Left ventricle myocardium superior (tissue), 1 donor: ENCODE measurements at places on chromosomes 6 and 20. TPM values are rescaled to one million over a fixed set of nuclear protein-coding genes. Genes with fewer than 3 reads are reported as not detected.

- DNase-seq, result no peak
Observed at GRCh38 chr6:109297406-109298110, 84.7 kb downstream of the CD164 start.

DNA sequence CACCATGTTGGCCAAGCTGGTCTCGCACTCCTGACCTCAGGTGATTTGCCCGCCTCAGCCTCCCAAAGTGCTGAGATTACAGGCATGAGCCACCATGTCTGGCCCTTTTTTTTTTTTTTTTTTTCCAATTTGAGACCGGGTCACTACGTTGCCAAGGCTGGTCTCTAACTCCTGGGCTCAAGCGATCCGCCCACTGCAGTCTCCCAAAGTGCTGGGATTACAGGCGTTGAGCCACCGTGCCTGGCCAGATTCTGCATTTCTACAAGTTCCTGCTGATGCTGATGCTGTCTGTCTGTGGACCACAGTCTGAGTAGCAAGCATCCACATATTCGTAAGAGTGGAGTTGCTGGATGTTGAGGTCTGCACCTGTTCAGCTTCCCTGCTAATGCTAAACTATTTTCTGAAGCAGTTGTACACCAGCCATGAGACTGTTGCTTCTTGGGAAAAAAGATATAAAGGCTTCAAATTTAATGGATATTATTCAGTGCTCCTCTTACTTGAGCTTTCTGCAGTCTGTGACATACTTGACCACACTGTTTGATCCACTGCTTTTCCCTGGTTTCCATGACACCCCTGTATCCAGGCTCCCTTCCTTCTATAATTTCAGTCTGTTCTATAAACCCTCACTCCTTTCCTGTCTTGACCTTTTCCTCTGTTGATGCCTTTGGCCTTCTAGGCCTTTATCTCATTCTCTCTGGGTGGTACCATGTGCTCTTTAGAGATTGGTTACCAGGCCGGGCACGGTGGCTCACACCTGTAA lies 10.1 kb upstream of the ZBTB12 start:
- no peak for DNase-seq

DNA sequence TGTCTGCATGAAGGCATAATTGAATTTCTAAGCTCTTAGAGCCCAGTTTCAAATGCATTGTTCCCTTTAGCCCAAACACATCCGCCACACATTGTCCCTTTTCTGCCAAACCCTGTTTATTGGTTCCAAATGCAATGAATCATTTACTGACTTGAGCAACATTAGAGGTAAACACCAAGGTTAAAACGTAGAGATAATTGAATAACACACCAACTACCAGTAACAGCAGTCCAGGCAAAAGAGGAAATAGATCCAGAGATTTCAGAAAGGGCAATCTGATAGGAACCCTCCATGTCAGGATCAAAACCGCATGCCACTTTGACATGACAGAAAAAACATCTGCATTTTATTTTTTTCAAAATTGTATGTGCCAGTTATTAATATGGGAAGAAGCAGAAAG lies 114.8 kb downstream of the PKHD1 start:
- no peak for DNase-seq

- DNase-seq, result no peak
Observed at GRCh38 chr20:47003223-47003622, 108.6 kb downstream of the EYA2 start.

GRCh38 chr6:3229566-3230178 lies 2.2 kb upstream of the TUBB2B start:
- no peak for DNase-seq

DNA sequence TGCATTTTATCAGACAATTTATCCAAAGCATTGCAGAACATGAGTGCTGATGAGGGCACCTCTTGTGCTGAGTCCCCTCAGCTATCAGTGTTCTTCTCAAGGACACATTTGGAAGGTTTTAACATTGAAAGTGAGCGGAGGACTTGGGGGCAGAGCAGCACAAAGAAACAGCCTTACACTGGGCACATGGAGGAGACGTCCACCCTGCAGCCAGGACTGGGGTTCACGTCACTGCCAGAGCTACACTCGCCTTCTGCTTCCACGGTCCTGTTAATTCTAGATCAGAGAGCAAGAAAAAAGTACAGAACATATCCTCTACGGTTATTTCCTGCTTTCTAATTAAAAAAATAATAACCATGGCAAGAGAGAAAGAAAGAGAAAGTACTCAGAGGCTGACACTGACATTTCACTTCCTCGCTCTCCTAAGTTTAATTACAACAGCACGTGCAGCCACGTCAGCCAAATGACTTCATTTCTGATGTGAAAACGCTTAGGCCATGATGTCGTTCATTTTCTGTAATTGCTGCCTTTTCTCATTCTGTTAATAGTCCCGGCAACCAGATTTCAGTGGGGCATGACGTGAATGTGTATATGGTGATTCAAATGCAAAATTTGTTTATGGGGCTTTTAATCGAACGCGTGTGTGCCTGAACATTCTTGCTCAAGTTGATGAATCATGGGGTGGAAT lies 5.1 kb downstream of the PRND start:
- no peak for DNase-seq

GRCh38 chr6:5132731-5133130 lies 47.6 kb downstream of the PPP1R3G start:
- DNase-seq, result peak; percentile 79

DNA sequence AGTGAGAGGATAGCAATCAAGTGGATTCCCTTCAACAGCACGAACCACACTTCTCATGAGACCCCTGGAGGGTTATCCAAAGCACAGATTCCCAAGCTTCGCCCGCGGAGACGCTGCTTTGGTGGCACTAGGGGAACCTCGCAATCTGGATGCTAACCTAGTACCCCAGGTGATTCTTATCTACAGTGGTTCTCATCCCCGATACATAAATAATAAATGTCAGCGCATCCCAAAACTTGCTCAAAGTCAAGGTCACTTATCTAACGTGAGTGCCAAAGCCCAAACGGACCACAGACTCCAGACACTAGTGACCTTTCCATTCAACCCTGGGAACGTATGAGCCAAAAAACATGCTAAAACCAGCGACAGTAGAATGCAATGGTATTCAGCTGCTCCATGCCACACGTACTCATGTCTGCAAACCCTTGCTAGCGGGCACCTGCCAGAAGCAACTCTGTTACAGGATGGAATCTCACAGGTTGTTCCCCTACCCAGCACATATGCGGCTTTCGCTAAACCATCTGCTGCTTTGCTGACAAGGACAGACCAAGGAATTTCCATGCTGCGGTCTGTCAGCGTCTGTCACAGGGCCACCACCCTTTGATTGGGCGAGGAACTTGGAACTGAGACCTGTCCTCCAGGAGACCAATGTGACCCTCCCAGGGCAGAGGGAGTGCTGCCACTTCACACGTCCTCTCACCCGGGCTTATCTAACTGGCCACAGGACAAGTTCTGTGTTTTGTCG lies 16.8 kb downstream of the MYLK4 start:
- peak; percentile 74 for DNase-seq

GRCh38 chr6:165939047-165939446 lies 228.6 kb downstream of the TBXT start:
- DNase-seq, result no peak

- no peak for DNase-seq
Observed at GRCh38 chr6:73139681-73140383, 85.5 kb downstream of the KHDC1L start.

DNA sequence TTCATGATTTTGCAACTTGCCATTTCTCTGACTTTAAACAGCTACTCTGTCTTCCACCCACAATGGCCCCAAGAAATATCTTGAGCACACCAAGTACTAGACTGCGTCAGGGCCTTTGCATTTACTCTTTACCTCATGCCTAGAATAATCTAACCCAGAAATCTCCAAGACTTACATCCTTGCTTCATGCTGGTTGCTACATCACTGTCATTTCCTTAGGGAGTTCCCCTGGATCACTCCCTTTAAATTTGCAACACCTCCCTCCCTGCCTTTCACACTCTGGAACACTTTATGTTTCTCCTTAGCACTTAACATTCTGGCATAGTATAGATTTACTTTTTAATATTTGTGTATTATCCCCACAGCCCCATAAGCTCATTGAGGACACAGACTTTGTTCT lies 4.9 kb upstream of the ELOVL5 start:
- DNase-seq, result no peak

DNA sequence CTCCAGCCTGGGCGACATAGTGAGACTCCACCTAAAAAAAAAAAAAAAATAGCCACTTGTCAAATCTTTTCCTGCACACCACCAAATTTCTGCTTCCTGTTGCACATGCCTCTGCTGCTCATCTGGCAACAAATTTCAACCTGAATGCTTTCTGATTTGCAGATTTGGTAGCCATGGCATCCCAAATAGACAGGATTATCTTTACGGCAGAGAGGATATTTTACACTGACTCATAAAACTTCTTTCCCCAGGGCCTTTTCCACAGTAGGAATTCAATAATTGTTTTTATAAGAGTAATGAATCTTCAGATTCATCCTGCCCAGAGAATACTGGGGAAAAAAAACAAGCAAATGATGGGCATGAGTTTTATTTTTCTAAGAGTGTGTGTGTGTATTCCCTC lies 264.6 kb downstream of the FRK start:
- no peak for DNase-seq

- no peak for DNase-seq
Observed at GRCh38 chr6:123668063-123668462, 31.3 kb upstream of the TRDN start.

- no peak for DNase-seq
Observed at GRCh38 chr20:50285376-50286173, 94.9 kb downstream of the CEBPB start.

DNA sequence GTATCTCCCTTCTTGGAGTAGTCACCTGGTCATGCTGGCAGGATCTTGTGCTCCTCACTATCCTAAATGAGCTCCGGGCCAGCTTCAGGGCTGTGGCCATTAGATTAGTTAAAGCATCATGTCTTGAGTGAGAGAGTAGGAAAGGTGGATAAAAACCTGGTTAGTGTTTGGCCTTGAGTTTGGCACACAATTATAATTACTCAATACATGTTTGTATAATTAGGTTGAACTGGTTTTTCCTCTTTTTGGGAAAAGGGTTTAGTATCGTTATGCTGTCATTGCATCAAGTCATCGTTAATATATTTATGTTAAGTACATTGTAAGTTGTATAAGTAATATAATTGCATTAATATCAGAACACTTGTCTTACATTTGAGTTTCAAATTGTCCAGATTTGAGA lies 126.3 kb downstream of the CDKAL1 start:
- no peak for DNase-seq

GRCh38 chr6:142885182-142885867 lies 59.7 kb downstream of the HIVEP2 start:
- no peak for DNase-seq

DNA sequence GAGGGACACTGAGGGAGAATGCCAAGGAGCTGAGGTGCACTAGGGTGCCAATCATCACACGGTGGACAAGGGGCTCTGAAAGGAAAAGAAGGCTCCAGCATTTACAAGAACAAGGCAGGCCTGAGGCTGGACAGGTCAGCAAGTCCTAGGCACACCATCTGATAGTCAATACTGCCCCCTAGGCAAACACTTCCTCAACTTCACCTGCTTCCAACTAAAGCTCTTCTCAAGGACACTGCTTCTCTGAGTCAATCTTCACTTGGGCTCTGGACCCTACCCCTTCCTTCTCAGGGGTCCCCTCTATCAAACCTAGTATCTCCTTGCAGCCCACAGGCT lies 37.7 kb upstream of the SLC4A11 start:
- DNase-seq, result no peak

- no peak for DNase-seq
Observed at GRCh38 chr20:53080969-53081871, 109.1 kb downstream of the TSHZ2 start.

DNA sequence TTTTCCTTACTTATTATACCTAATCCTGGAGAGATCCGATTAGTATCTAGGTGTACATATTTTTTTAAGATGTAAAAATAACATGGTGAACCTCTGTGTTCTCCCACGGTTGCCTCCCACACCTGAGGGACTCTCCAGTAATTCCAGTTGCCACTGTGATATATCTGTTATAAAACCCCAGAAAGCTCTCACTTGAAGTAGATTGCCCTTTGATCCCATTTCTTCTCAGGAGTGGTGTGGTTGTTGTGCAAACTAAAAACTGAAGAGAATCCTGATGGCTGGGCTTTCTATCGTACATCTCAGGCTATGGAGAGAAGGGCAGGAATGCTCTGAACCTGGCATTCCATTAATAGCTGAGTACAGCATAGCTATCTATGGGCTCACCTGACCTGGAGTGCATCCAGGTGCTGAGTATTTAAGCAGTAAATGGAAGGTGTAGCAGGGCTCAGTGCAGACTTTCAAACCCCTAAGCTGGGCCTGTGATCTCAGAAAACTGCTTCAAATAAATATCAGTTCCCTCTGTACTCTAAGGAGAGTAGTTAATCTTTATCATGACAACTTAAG lies 41.0 kb downstream of the VGLL2 start:
- no peak for DNase-seq

DNA sequence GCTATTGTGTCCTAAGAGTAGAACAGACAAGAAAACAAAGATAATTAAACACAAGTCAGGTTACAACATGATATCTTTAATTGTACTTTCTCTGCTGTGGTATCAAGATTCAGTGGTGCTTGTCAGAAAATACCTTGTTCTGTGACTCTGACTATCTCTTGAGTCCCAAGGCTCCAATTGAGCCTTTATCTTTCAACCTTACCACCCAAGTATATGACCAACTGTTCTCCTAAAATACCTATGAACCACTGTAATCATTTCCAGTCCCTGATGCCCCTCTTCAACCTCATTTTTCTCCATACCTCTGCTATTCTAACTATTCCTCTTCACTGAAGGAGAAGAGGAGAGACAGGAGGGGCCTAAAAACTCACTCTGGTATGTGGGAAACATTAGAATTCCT lies 66.9 kb upstream of the TPD52L1 start:
- DNase-seq, result no peak

GRCh38 chr6:154932515-154933027 lies 62.5 kb upstream of the TIAM2 start:
- no peak for DNase-seq

- no peak for DNase-seq
Observed at GRCh38 chr6:108463784-108464183, 96.9 kb upstream of the FOXO3 start.

- DNase-seq, result no peak
Observed at GRCh38 chr6:210104-210456, 82.2 kb upstream of the DUSP22 start.

The GPX5 gene
- total RNA-seq, result not detected

The ECT2L gene
- 0.37 TPM for total RNA-seq

The MYLK4 gene
- total RNA-seq, result 2.5 TPM

The PI16 gene
- total RNA-seq, result 4.1 TPM

The CST1 gene
- not detected for total RNA-seq

The B3GAT2 gene
- 0.07 TPM for total RNA-seq

The TRIM15 gene
- not detected for total RNA-seq

The ID4 gene
- 3.0 TPM for total RNA-seq

The ATP9A gene
- total RNA-seq, result 21.2 TPM

The HLA-DQA2 gene
- 2.7 TPM for total RNA-seq

The FAM184A gene
- 2.2 TPM for total RNA-seq

The CST9 gene
- not detected for total RNA-seq

The SLC26A8 gene
- total RNA-seq, result not detected

The PARD6B gene
- total RNA-seq, result 7.1 TPM

The ARMC12 gene
- total RNA-seq, result not detected

The HEY2 gene
- total RNA-seq, result 66.8 TPM

The OR2B6 gene
- not detected for total RNA-seq

The RPP40 gene
- 2.4 TPM for total RNA-seq
